ENCODE measurements at places on chromosomes 3 and 15.

DNA sequence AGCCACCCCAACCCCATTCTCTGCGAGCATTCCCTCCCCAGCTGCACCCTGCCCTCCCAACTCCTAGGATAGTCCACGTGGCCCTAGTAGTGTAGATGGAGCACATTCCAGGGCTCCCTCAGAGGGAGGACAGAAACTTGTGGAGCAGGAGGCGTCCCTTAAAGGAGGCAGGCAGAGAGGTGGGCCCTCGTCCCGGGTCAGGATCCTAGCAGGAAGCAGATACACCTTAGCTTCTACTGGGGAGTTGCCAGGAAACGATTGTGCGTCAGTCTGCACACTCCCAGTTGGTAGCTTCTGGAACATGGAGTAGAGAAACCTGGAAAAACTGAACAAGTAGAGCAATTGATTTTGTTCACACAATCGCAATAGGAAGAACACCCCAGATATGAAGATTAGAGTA lies 43.9 kb upstream of the KLHL25 start:
- no peak for DNase-seq

- DNase-seq = no peak
Observed at GRCh38 chr15:67076147-67076843, 10.9 kb downstream of the SMAD3 start.

DNA sequence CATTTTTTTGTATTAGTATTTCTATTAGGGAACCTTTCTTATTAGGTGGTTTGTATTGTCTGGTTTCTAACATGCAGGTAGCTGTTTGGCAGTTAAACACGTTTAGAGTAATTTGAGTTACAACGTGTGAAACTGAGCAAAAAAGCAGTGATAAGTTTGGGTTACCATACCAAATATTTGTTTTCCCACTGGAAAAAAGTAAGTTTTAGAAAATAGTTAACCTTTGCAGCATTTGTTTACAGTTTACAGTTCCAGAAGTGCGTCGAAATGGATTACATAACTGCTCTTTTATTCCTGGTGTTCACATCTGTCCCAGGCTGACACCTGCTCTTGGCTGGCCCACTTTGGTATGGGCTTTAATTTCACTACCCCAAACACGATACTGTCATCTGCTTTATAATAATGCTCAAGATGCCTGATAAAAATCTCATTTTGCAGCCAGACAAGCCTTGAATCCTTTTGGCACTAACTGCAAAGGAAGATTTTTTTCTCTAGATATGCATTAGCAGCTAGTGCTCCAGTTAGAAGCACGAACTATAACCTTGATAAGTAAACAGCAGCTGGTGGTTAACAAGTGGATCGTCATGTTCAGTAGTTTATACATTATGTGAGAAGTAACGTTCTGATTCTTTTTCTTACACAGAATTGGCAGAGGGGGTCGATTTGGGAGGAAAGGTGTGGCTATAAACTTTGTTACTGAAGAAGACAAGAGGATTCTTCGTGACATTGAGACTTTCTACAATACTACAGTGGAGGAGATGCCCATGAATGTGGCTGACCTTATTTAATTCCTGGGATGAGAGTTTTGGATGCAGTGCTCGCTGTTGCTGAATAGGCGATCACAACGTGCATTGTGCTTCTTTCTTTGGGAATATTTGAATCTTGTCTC lies 5.3 kb downstream of the EIF4A2 start:
- no peak for DNase-seq

DNA sequence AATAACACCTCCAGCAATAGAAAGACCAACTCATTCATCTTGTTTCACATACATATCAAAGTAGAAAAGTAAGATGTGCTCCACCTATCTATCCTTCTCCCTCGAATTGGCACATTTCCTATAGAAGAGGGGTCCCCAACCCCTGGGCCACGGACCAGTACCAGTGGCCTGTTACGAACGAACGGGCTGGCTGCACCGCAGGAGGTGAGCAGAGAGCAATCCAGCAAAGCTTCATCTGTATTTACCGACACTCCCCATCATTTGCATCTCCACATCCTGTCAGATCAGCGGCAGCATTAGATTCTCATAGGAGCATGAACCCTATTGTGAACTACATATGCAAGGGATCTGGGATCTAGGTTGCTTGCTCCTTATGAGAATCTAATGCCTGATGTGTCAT lies 95.0 kb upstream of the CGNL1 start:
- DNase-seq = no peak

DNA sequence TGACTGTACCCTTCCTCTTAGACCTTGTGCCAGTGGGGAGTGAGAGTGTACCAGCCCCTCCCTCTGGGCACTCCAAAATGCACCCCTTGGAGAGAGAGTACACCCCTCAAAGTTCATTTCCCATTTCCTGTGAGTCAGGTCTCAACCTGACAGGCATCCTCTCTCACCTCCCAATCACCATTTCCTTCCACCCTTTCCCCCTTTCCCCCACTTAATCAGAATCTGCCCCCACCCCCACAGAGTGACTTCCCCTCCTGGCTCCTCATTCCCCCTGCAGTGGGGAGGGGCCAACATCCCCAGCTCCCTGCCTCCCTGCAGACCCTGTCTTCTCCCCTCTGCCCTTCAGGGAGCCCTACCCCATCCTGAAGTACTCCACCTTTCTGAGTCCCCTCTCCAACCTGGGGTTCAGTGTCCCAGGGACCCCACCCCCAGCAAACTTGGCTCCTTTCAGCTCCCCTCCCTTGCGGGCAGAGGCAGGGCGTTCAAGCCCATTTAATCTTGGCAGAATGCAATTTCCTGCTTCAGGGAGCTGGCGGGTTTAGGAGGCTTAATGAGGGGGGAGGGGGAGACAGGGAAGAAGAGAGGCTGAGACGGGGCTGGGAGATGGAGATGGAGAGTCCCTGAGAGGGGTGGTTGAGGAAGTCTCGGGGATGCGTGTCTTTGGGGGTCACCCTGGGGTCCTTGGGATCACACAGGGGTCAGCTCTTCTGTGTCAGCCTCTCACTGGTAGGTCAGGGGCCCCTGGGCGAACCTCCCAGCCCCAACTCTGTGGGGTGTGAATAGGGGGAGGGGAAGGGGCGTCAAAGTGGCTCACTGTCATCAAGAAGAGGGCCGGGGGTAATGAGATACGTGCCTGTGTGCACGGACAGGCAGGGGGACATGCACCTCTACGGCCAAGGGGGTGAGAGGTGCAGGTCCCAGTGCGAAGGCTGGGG lies 16.6 kb upstream of the SEMA3F start:
- DNase-seq = no peak

- DNase-seq = no peak
Observed at GRCh38 chr15:82535566-82536408, 4.5 kb downstream of the RPS17 start.

Measured in naive thymus-derived CD8-positive, alpha-beta T cell (primary cell).